Esophagus squamous epithelium (tissue), 5 donors: ENCODE measurements at places on chromosomes 4 and X.

GRCh38 chr4:56764223-56764622 lies 57.3 kb downstream of the SPINK2 start:
- H3K4me3 ChIP-seq: no peak overlapping the region
- no peak for DNase-seq
- no peak overlapping the region for H3K27ac ChIP-seq
- no peaks in the 10 kb centered on the region for H3K36me3 ChIP-seq
- H3K4me1 ChIP-seq: no peaks in the 10 kb centered on the region
- peaks cover 3% of the 10 kb centered on the region for H3K27me3 ChIP-seq

DNA sequence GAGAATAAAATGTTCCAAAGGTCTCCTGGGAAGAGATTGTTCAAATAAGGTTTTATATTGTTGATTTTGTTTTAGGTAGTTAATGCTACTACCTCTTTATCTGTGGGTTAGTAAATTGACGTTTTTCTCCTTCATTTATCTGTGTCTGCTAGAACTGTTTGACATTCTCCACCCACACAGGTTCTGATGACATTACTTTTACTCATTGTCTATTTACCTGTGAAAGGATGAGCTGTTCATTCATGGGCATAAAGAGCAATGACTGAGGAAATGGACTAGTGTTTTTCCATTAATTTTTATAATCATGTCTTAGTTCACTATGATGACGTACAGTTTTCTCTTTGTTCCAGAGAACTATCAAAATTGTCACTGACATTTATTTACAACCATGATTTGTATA lies 75.6 kb downstream of the CPE start:
- no peaks in the 10 kb centered on the region for H3K36me3 ChIP-seq
- H3K4me1 ChIP-seq: no peaks in the 10 kb centered on the region
- H3K27ac ChIP-seq: no peak overlapping the region
- no peak for DNase-seq
- no peak overlapping the region for H3K4me3 ChIP-seq
- H3K27me3 ChIP-seq: no peaks in the 10 kb centered on the region

DNA sequence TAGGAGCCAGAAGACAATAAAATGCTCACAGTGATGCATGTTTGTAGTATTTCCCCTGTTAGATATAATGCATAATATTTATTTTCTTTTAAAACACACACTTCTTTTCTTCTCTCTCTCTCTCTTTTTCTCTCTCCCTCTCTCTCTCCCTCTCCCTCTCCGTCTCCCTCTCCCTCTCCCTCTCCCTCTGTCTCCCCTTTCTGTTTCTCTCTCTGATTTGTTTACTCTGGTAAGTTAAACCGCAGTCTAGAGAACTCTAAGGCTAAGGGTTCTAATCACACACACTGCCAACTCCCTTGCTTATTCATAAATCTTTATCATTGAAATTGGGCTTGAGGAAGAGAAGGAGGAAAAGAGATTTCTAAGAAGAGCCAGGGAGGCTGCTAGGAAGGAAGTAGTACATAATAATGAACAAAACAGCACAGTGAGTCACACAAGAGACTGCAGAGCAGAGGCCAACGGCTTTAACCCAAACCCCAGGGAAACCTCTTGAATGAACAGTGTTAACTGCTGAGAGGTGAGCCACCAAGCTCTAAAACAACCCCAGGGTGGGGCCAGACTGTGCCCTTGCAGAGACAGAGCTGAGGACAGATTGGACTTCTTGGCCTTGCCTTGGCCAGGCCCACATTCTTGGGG lies 9.1 kb upstream of the PHOX2B start:
- no peak overlapping the region for H3K4me3 ChIP-seq
- H3K4me1 ChIP-seq: no peaks in the 10 kb centered on the region
- peaks cover 8% of the 10 kb centered on the region for H3K27me3 ChIP-seq
- DNase-seq: no peak
- no peaks in the 10 kb centered on the region for H3K36me3 ChIP-seq

DNA sequence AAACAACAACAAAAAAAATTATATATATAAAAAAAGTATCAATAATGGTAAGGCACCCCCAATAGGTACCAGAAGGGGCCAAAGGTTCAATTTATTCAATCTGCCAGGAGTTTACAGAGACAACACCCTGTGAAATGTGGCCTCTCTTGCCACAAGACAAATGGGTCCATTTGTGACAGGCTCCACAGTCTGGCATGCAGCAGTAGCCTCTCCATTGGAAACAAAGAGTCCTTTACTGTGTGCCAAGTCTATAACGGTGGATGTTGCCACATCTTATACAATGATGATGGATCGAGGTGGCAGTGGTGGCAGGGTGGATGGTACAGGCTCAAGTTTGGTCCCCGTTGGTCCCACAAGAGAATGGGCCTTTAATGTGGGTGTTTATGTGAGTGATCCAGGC lies 70.1 kb upstream of the SH3RF1 start:
- H3K27me3 ChIP-seq: no peaks in the 10 kb centered on the region
- no peak overlapping the region for H3K4me3 ChIP-seq
- no peaks in the 10 kb centered on the region for H3K36me3 ChIP-seq
- no peak for DNase-seq
- no peaks in the 10 kb centered on the region for H3K4me1 ChIP-seq

GRCh38 chrX:9327086-9327746 lies 137.6 kb upstream of the TBL1X start:
- no peak for DNase-seq
- H3K27ac ChIP-seq: no peak overlapping the region
- no peaks in the 10 kb centered on the region for H3K36me3 ChIP-seq
- H3K4me1 ChIP-seq: no peaks in the 10 kb centered on the region
- H3K4me3 ChIP-seq: no peak overlapping the region
- no peaks in the 10 kb centered on the region for H3K27me3 ChIP-seq

- no peak overlapping the region for H3K27ac ChIP-seq
- H3K27me3 ChIP-seq: no peaks in the 10 kb centered on the region
- H3K36me3 ChIP-seq: no peaks in the 10 kb centered on the region
- H3K4me3 ChIP-seq: no peak overlapping the region
- no peak for DNase-seq
Measured at GRCh38 chrX:7170898-7171297, 22.9 kb upstream of the PUDP start.

- DNase-seq: no peak
- no peaks in the 10 kb centered on the region for H3K36me3 ChIP-seq
- H3K27ac ChIP-seq: no peak overlapping the region
- no peaks in the 10 kb centered on the region for H3K27me3 ChIP-seq
- no peak overlapping the region for H3K4me3 ChIP-seq
- H3K4me1 ChIP-seq: no peaks in the 10 kb centered on the region
Measured at GRCh38 chr4:133270021-133270570, 121.0 kb downstream of the PCDH10 start.

DNA sequence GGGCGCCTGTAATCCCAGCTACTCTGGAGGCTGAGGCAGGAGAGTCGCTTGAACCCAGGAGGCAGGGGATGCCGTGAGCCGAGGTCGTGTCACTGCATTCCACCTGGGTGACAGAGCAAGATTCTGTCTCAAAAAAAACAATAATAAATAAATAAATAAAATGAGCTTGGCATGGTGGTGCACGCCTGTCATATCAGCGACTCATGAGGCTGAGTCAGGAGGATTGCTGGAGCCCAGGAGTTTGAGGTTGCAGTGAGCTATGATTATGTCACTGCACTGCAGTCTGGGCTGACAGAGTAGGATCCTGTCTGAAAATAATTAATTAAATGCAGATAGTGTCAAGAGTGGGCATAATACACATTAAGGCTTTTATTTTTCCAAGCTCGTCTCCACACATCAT lies 77.5 kb downstream of the DHRSX start:
- H3K27ac ChIP-seq: no peak overlapping the region
- DNase-seq: no peak
- H3K4me3 ChIP-seq: no peak overlapping the region

- peaks cover 3% of the 10 kb centered on the region for H3K4me1 ChIP-seq
- H3K27me3 ChIP-seq: no peaks in the 10 kb centered on the region
- no peak overlapping the region for H3K4me3 ChIP-seq
- peaks cover 16% of the 10 kb centered on the region for H3K36me3 ChIP-seq
- no peak for DNase-seq
- no peak overlapping the region for H3K27ac ChIP-seq
Measured at GRCh38 chr4:25818371-25818871, 44.4 kb downstream of the SEL1L3 start.

GRCh38 chr4:152344001-152344400 lies 191.9 kb downstream of the FBXW7 start:
- no peak overlapping the region for H3K4me3 ChIP-seq
- H3K36me3 ChIP-seq: no peaks in the 10 kb centered on the region
- H3K27ac ChIP-seq: no peak overlapping the region
- no peaks in the 10 kb centered on the region for H3K27me3 ChIP-seq
- DNase-seq: no peak
- no peaks in the 10 kb centered on the region for H3K4me1 ChIP-seq

- H3K4me1 ChIP-seq: no peaks in the 10 kb centered on the region
- DNase-seq: no peak
- no peak overlapping the region for H3K27ac ChIP-seq
- no peak overlapping the region for H3K4me3 ChIP-seq
Measured at GRCh38 chr4:125352521-125352920, 37.8 kb downstream of the FAT4 start.

DNA sequence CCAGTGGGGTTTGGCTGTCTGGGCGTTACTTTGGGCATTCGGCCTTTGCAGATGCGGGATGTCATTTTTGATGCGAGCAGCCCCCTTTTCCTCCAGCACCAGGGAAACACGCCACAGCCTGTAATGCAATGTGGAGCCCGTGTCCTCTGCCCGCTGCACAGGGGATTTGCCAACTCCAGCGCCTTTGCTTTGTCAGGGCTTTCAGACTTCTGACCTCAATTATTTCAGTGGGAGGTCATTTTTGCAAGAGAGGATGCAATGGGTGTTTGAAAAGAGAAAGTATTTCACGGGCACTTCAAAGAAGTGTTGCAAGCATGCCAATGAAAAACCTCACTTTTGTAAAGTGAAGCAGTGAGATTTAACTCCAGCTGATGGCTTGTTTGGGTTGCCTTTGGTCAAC lies 11.5 kb downstream of the CLCN4 start:
- H3K4me1 ChIP-seq: no peaks in the 10 kb centered on the region
- H3K4me3 ChIP-seq: no peak overlapping the region
- DNase-seq: no peak
- H3K27ac ChIP-seq: no peak overlapping the region
- H3K27me3 ChIP-seq: no peaks in the 10 kb centered on the region

- no peak overlapping the region for H3K4me3 ChIP-seq
- no peak overlapping the region for H3K27ac ChIP-seq
- DNase-seq: no peak
- peaks cover 3% of the 10 kb centered on the region for H3K4me1 ChIP-seq
- H3K36me3 ChIP-seq: no peaks in the 10 kb centered on the region
- no peaks in the 10 kb centered on the region for H3K27me3 ChIP-seq
Measured at GRCh38 chrX:69243276-69243675, 78.0 kb upstream of the PJA1 start.

DNA sequence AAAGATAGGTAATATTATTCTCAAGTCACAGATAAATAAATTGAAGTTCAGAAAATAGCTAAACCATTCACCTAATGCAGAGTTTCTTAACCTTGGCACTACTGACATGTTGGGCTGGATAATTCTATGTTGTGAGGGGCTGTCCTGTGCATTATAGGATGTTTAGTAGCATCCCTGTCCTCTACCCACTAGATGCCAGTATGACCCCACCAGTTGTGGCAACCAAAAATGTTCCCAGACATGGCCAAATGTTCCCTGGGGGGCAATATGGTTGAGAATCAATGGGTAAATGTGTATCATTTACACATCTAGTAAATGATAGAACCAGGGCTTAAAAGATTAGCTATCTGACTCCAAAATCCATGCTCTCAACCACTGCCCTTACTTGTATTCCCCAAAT lies 140.9 kb downstream of the COL4A6 start:
- H3K4me1 ChIP-seq: peaks cover 14% of the 10 kb centered on the region
- H3K27ac ChIP-seq: no peak overlapping the region
- no peak overlapping the region for H3K4me3 ChIP-seq
- no peaks in the 10 kb centered on the region for H3K27me3 ChIP-seq
- H3K36me3 ChIP-seq: no peaks in the 10 kb centered on the region
- DNase-seq: no peak

DNA sequence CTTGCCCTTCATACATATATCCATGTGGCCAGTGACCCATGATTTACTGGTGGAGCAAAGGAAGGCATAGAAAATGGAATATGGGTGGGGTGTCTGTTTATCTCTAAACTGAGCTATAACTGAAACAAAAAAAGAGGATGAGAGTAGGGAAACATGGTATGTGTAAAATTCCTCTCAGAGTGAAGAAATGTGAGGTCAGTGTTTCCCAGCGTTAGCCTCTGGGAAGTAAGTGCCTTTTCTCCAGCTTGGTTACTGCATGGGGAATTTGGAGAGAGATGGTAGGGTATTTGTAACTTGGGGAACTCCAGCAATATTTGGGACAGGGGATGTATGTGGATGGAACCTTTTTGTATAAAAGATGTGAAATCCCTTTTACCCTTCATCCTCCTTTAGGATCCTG lies 89.4 kb downstream of the AFF1 start:
- peak overlapping the region; percentile 43 for H3K27ac ChIP-seq
- DNase-seq: no peak
- peaks cover 91% of the 10 kb centered on the region for H3K4me1 ChIP-seq
- no peak overlapping the region for H3K4me3 ChIP-seq
- H3K27me3 ChIP-seq: no peaks in the 10 kb centered on the region

DNA sequence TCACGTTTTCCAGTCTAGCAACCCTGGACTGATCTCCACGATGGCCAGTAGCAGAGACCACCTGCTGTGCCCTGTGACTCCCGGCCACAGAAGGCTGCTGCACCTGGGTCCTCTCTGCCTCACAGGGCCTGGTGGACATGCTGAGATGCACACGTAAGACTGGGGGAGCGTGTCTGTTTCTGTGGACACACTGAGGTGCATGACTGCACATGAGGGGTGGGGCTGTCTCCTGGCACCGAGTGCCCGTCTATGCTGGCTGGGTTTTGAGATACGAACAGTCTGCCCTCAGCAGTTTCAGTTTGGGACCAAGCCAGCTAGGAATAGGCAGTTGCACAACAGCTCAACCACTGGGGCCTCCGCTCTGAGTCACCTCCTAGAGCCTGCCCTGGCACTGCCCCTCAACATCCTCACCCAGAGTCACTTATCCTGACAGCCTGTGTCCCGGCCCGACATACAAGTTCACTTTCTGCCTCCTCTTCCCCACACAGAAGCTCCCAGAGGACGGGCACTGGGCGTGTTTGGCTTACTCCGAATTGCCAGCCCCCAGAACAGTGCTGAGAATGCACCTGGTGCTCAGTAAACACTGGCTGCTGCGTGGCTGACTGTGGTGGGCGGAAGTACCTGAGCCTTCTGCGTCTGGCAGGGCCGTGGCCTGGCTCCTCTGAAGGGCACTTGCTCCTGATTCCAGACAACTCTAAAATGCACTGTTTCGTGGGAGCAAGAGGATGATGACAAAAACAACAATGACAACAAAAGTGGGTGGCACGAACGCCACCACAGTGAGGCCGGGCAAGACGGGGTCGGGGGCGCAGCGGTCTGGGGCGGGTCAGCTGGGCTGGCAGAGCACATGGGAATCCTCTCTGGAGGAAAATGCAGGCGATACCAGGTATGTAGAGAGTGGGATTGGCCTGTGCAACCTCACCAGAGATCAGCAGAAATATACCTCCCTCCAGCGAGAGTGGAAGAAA lies 30.9 kb downstream of the RNF212 start:
- H3K4me1 ChIP-seq: peaks cover 11% of the 10 kb centered on the region
- no peaks in the 10 kb centered on the region for H3K36me3 ChIP-seq
- DNase-seq: no peak
- H3K4me3 ChIP-seq: no peak overlapping the region
- H3K27me3 ChIP-seq: no peaks in the 10 kb centered on the region

GRCh38 chr4:188372058-188372457 lies 232.8 kb downstream of the TRIML1 start:
- no peak overlapping the region for H3K4me3 ChIP-seq
- no peaks in the 10 kb centered on the region for H3K4me1 ChIP-seq
- no peak overlapping the region for H3K27ac ChIP-seq
- H3K36me3 ChIP-seq: no peaks in the 10 kb centered on the region
- DNase-seq: no peak
- H3K27me3 ChIP-seq: no peaks in the 10 kb centered on the region
